HS-27A (cell line): ENCODE measurements at places on chromosomes 7 and 10.

DNA sequence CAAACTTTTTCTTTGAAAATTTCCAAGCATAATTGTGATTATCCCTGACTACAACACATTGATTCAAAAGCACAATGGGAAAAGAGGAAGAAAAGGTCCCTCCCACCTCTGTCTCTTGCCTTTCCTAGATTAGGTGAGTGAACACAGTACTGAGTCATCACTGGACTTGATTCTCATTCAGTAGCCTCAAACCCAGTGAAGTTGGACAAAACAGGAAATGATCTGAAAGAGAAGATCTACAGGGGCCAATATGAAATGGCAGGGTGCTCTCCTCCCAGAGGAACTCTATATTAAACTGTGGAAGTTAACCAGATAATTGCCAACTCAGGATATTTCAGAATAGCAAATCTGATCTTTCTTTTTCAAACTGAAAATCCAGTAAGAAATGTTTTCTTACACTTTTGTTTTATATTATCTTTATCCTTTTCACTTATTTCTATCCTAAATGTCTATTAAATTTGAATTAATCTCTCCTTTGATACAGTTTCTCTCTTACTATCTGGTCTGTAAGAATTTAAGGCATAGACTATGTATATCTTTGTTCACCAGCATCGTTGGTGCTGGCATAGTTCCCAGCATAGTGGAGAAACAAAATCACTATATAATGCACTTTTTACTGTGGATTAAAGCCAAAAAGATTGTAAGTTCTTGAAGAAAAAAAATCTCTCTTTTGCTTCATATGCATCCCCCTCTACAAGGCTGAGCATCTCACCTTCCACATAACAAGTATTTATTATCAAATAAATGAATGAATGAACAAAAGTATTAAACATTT is 41.4 kb upstream of the IKZF1 start:
- DNase-seq: no peak

DNA sequence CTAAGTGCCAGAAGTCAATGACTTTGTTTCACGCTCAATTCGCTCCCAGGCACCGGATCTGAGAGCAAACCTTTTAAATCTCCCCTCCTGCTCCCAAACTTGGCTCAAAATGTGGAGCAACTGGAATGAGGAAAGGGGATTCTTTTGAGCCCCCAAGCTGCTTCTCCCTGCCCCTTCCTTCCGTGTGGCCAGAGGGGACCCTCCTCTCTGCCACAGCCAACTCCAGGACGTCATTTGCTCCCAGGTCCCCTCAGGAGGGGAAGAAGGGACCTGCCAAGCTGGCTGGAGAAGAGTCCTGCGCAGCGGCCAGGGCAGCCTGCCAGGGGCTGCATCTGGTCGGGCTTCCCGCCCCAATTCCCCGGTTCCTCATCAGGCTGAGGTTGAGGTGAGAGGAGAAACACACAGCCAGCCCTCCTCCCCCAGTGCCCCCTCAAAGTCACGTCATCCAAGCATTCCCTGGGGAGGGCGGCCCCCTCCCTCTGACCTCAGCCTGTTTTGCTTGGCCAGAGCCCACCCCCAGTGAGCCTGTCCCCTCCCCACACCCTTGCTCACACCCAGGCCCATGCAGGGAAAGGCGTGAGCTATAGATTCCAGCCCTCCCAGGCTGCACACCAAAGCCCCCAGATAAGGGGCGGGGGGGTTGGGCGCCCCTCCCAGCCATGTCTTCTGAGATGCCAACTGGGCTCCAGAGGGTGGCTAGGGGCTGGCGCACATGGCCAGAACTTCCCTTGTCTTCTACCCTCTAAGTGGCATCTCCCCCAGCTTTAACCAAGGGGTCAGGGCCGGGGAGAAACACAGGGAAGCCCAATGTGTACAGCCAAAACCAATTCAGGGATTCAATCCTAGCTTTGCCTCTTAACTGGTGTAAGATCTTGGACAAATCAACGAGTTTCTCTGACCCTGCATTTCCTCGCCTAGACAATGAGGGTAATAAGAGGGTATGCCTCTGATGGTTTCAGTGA is 35.0 kb downstream of the SH3PXD2A start:
- DNase-seq: no peak

DNA sequence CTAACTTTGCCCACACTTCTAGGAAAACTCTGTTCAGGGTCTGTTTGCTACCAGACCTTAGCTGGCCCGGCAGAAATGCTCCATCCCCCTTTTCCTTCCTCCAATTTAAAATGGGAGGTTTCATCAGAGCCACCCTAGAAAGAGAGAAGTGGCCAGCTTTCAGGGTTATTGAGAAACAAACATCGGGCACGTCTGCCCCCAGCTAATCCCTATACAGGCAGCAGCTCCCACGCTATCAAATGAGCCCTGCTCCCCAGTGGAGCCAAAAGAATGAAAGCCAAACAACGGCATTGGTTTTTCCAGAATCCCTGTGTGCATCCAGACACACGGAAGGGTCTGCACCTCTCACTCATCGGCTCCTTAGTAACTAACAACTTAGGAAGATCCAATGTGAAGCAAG is 132.5 kb downstream of the GRID1 start:
- DNase-seq: no peak

DNA sequence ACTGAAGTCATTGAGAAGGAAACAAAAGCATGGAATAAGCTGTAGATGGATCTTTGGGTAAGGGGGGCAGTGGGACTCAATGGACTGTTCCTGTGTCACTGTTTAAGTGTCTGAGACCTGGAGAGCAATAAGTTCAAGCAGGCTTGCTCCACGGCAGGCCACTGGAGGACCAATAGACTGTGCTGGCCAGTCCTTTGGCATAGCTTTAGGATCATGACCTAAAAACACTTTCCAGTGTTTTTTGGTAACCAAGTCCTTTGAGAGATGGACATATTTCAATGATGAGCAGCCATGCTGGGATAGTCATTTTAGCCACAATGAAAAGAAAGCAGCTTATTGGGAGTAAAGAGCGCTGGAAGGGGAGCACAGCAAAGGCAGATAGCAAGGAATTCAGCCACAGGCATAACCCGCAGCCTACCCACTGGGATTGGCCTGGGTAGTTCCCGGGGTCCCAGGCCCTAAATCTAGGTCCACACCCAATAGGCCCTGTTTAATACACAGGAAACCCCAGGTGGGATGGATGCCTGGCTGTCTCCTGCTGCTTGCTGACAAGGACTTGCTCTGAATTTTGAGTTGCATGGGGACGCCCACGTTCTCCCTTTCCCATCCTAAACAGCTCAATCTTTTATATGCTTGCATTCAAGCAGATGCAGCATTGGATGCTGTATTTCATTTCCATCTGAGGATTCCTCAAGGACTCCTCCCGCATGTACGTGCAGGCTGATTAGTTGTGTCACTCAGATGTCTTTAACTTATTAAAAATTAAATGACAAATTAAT is 727.2 kb downstream of the KCNMA1 start:
- no peak for DNase-seq

- no peak for DNase-seq
Measured at GRCh38 chr10:30878920-30879319, 152.7 kb downstream of the ZNF438 start.

DNA sequence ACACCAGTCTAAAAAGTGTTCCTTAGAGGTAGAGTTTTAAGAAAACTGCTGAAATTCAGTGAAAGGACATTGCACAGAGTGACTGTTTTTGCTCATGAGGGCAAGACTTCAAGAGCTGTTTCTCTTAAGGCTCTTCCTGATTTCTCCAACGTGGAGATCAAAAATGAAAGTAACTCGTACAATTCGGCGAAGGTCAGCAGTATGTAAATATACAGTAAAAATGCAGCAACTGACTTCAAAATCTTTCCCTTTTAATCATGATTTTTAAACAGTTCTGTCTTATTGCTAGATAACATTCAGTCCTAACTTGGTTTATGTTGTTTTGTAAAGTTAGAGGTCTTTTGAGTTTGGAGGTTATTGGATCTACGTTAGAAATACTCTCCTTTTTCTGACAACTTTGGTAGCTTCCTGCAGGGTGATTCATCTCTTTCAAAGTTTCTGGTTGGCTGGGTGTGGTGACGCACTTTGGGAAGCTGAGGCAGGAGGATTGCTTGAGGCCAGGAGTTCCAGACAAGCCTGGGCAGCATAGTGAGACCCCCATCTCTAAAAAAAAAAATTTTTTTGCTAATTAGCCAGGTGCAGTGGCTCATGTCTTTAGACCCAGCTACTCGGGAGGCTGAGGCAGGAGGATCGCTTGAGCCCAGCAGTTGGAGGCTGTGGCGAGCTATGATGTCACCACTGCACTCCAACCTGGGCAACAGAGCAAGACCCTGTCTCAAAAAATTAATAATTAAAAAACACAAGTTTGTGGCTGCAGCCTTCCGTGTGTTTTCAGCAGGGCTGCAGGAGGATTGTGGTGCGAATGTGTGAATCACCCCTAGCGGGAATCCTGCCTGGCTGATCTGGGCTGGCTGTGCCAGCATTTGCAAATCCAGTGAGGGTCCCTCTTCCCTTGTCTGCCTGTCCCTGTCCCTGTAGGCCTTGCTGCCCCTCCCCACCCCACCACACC is 29.2 kb upstream of the AP5Z1 start:
- DNase-seq: no peak

DNA sequence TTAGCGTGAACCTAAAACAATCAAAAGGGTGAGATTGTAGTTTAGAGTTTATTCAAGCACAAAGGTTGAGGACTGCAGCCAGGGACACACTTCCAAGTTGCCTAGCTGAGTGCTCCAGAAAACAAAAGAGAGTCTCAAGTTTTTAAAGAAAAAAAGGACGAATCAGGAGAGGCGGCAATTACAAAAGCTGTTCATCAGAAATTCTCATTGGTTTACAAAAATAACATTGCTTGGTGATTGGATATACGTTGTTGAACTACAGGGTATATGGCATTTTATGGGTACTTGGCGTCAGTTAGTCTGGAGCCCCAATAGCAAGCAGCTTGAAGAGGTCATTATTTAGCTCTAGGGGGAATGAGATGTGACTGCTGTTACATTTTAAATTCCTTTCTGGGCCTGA is 11.5 kb downstream of the ZNF438 start:
- no peak for DNase-seq

DNA sequence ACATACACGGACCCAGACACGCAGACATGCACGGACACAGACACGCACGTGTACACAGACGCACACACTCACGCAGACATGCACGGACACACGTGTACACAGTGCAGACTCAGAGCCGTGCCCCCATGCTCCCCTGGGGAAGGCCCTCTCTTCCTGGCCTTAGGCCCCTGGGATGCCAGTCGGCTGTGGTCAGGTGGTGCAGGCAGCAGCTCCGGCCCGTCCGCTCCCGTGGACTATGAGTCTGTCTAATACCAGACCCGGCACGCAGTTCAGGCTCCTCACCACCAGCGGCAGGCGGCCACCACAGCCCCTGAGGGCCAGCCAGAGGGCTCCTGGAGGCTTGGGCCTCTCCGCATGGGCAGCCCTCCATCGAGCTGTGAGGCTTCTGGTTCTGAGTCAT is 52.0 kb upstream of the NKX6-2 start:
- DNase-seq: no peak

DNA sequence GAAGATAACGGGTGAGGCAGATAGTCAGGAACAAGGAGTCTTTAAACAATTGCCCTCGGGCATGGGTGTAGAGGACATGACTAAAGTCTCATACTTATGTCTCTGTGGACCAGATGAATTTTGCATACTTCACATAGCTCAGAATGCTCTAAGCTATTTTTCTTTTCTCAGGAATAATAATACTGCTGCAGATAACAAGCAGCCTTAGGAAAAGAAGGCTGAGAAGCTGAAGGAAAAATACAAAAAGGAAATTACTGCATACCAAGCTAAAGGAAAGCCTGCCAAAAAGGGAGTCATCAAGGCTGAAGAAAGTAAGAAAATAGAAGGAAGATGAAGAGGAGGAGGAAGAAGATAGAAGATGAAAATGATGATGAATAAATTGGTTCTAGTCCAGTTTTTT is 13.4 kb upstream of the ERCC6 start:
- no peak for DNase-seq

DNA sequence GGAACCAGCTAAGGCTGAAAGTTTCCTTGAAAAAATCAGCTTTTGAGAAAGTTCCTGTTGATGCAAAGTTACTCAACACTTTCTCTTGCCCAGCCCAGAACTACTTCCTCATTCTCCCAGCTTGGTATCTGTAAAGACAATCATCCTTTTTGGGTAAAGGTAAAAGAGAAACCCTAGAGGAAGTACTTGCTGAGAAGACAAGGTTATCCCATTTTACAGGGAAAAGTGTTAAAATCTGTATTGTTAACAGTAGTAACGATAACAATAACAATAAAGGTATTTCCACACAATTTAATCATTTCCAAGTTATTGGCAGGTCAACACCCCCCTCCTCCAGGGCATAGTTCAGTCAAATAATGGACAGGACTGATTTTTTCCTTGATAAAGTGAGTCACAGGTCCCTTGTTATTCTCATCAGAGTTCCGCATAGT is 2.4 kb downstream of the ALOX5 start:
- no peak for DNase-seq

GRCh38 chr10:124130198-124130900 is 37.0 kb upstream of the CHST15 start:
- no peak for DNase-seq

DNA sequence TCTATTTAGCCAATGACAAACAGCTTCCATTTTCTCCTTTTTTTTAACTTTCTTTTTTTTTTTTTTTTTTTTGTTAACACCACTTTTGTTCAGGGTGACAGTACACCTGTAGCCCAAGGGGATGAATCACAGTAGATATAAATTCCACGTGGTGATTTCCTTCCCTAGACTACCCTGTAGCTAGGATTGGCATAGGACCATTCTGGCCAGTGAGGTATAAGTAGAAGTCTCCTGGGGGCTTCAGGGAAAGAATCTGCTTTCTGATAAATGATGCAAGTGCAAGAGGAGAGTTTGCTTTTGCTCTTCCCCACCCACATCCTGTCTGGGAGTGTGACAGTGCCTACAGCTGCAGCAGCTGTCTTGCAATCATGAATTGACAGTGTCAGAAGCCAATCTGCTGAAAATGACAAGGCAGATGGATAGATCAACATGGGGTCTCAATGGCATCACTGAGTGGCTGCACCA is 63.2 kb upstream of the TOMM7 start:
- no peak for DNase-seq

- no peak for DNase-seq
Measured at GRCh38 chr10:28302012-28302637, 739 bp downstream of the MPP7 start.

DNA sequence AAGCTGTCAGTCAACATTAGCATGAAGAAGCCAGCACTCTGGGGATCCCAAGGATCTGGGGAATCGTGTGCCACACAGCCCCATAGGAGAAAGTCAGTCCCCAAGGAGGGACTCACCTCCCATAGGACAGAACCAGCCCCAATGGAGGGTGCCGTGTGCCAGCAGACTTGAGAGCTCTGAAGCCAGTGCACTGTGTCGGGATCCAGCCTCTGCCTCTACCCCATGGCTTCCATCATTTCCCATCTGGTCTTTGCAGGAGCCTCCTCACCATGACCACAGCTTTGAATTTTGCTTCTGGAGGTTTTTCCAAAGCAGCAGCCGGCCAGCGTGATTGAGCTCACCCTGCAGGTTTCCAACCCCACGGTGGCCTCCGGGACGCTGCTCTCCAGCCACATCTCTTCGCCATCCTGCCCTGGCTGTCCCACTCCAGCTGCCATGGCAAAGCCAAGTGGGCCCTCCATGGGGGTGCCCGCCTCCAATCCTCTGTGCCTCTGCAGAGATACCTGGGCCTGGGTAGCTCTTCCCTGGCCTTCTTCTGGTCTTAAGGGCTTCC is 171.8 kb upstream of the SHH start:
- no peak for DNase-seq
